NCI-H1930 (cell line): ENCODE measurements at places on chromosomes 6 and 20.

DNA sequence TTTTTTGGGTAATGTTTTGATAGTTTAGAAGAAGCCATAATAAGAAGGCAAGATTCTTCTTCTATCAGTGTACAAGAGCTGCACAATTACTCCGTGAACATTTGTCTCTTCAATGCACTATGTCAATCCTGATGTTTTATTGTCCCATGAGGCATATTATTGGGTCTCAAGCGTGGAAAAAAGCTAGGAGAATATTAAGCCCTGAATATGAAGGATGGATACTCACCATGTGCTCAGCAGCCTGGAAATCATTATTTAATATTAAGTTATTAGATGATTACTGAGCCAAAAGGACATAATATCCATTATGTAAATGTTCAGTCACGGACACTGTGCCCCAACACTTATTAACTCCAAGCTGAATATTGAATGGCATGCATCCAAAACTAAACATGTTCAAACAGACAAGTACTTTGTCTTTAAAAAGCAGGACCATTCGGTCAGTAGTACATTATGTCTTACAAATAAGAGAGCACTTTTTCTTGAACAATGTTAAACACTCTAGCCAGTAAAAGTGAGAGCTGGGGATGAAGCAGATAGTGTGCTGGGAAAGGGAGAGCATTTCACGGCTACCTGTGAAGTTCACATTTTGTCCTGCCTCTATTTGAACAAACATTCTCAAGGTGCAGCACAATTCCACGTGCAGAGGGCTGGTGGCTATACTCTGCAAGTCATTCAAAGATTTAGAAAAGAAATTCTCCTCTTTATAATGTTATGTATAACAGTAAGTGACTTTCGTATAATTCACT lies 70.6 kb upstream of the CNR1 start:
- no peak for DNase-seq

DNA sequence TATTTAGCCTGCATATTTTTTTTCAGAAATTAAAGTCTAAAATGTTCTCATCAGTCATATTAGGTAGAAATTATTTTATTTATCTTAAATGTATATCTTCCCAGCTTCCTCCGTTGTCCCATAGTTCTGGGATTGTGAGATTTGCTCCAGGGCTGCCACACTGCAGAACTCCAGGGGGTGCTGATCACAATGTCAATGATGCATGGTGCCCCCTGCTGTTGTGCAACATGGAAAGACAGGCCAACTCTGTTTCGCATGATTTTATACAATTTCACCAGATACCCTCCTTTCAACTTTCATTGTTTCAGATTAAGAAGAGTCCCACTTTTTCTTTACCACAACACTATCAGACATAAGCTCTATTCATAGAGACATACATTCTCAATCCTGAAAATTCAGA lies 35.9 kb downstream of the ID4 start:
- DNase-seq: no peak

- DNase-seq: no peak
Observed at GRCh38 chr6:44012078-44012493, 115.2 kb downstream of the MRPL14 start.

- DNase-seq: no peak
Observed at GRCh38 chr6:170423814-170424603, 117.5 kb downstream of the FAM120B start.

DNA sequence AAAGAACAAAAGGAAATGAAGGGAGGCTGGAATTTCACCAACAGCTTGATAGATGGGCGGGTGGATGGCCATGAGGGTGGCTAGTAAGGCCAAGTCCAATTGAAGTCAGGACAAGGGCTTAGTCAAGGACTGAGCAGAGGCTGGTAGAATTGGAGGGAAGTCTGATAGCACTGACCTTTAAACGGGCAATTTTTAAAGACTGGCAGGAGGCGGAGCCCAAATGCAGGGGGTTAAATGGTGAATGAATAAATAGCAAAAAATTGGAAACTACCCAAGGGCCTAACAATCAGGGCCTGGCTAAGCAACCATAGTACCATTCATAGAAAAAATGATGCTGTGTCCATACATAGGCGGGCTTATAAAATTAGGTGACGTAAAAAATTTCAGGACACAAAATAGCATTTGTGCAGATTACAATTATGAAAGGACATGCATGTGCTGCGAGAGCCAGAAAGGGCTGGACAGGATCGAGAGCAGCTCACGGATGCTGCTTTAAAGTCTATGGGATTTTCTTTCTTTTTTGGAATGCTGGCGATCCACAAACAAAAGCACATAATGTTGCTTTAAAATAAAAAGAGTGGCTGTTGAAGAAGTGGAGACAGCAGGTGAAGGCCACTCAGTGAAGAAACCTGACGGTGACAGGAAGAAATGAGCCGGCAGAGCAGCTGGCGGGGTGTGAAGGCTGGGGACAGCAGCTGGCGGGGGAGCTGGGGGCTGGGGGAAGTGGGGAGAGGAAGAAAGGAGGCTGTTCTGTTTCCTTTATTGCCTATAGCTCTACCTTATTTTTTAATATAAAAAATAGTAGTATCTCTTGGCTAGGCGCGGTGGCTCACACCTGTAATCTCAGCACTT lies 42.8 kb upstream of the TAF8 start:
- DNase-seq: no peak
